Activated naive CD4-positive, alpha-beta T cell treated with anti-CD3 and anti-CD28 coated beads, Interleukin-2, amount 50 U/mL, for 16 hours (primary cell): ENCODE measurements at places on chromosomes 2 and 18.

DNA sequence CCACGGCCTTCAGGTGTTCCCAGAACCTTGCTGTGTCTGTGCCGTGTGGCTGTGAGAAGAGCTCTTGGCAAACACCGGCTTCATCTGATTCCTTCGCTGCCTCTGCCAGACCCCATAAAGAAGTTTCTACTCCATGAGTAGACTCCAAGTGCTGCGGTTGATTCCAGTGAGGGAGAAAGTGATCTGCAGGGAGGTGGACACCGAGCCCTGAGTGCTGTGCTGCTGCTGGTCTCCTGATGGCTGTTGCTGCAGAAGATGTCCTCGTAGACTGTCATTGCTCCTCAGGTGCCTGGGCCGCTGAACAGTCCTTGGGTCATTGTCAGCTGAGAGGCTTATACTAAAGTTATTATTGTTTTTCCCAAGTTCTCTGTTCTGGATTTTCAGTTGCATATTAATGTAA, 19.6 kb downstream of the ASB1 start:
- no peak for DNase-seq

DNA sequence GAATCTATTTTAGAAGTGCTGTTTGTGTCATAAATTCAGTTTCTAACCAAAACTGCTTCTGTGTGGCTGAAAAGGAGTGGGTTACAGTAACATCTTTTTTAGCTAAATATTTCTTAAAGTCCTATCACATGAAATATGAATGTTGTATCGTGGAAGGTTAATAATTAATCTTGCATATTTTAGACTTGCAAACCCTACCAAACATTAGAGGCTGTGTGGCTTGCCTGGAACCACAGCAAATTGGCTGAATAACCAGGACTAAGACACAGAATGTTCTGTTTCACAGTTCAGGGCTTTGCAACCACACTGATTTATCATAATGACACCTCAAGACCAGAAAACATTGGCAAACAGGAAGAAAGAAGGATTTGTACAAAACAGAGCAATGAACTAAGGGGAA, 208.9 kb upstream of the CNTNAP5 start:
- DNase-seq, result no peak

DNA sequence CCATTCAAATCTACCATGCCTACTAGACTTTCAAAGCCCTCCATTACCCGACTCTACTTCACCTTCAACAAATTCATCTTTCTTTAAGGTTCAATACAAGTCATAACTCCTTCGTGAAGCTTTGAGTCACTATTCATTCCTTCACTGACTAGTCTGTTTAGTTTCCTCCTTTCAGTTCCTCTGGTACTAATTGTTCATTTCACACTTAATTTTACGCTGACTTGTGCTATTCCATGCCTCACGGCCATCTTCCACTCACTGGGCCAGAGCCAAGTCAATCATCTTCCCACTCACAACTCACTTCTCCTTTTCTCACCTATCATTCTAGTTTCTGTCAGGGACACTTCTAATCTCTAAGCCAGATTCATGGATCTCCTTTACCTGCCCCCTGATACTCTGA, 136.2 kb downstream of the MTX2 start:
- DNase-seq, result no peak

DNA sequence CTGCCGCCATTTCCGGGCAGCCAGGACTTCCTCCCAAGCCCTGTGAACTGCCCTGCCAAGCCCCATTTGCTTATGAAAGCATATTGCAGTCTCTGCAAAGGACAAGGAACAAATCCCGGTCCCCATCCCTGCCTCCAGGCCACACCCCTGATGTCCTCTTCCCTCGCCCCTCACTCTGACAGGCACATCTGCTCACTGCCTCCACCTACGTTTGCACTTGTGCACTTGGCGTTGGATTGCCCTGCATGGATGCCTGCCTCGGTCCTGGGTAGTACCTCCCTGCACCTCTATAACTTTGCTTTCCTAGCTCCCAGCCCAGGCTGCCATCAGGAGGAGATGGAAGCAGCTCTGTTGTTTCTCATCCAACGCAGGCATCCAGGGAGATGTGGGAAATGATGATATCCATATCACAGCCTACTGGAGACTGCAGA, 19.6 kb upstream of the RPL31 start:
- DNase-seq, result no peak

DNA sequence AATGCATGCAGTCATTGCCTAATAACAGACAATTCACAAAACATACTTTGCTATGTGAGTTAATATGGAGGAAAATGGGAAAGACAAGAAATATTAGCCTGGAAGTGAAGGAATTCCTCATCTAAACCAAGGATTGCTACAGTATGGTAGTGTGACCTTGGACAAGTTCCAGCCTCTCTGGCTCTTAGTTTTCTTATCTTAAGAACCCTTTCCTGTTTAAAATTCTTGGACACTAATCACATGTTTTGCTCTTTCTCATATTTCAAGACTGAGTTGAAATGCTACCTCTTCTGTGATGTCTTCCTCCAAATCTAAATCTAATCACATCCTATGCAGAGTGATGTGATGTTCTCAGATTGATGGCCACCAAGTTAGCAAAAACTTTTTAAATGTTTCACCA, 20.8 kb upstream of the ADAM23 start:
- DNase-seq, result no peak
